ENCODE measurements at places on chromosomes 12 and 14. TPM values are rescaled to one million over a fixed set of nuclear protein-coding genes. Genes with fewer than 3 reads are reported as not detected.

The COCH gene
- total RNA-seq, result 27.1 TPM

The L2HGDH gene
- 10.4 TPM for total RNA-seq

The RDH11 gene
- total RNA-seq, result 61.0 TPM

The SDR9C7 gene
- total RNA-seq, result not detected
